ENCODE measurements at places on chromosomes 6 and 20. TPM values are rescaled to one million over a fixed set of nuclear protein-coding genes. Genes with fewer than 3 reads are reported as not detected.

The C6orf132 gene
- not detected for total RNA-seq

The PTPRT gene
- total RNA-seq: not detected

The MTFR2 gene
- total RNA-seq: 3.9 TPM

The ELOVL2 gene
- 2.3 TPM for total RNA-seq

The SPATS1 gene
- total RNA-seq: not detected

The PPP1R16B gene
- total RNA-seq: 0.03 TPM

The GPR6 gene
- total RNA-seq: not detected

The CALHM5 gene
- 1.0 TPM for total RNA-seq

The DYNLT2 gene
- 1.4 TPM for total RNA-seq

DNA sequence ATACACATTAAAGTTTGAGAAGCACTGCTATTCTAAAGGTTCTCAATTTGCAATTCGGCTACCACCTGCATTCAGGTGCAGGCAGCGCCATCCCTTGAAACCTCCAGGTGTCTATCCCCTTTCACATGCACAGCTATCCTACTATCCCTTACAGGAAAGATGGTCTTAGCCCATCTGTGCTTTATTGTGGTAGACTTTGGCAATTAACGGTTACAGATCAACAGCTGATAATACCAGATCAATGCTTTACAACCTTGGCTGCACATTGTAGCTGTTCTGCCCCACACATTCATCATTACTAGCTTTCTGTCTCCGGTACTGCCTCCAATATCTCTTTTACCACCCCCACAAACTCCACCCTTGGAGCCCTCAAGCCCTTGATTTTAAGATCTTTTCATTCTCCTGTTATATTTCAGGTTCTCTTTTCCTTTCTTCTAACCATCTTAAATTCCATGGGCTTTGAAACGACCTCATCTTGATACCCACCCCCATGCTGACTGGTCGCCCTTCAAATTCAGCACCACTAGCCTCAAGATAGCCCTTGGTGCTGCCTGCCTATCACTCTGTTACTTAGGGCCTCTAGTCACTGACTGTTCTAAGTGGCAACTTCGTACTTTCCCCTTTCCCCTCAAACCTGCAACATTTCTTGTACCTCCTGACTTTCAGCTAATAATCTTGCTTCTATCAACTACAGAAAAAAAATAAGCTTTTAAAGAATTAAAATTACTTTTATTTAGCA is 50.8 kb downstream of the SPTLC3 start:
- DNase-seq: no peak

DNA sequence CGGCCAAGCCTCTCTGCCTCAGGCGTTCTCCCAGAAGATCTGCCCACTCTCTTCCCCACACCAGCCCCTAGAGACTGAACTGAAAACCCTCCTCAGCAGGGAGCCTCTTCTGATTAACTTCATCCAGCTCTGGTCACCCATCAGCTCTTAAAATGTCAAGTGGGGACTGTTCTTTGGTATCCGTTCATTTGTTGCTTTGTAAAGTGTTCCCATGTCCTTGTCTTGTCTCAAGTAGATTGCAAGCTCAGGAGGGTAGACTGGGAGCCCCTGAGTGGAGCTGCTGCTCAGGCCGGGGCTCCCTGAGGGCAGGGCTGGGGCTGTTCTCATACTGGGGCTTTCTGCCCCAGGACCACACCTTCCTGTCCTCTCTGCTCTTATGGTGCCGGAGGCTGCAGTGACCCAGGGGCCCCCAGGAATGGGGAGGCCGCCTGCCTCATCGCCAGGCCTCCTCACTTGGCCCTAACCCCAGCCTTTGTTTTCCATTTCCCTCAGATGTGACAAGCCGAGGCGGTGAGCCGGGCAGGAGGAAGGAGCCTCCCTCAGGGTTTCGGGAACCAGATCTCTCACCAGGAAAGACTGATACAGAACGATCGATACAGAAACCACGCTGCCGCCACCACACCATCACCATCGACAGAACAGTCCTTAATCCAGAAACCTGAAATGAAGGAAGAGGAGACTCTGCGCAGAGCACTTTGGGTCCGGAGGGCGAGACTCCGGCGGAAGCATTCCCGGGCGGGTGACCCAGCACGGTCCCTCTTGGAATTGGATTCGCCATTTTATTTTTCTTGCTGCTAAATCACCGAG is 14.2 kb downstream of the VEGFA start:
- no peak for DNase-seq

- no peak for DNase-seq
Measured at GRCh38 chr6:70299456-70299855, 3.4 kb downstream of the COL9A1 start.

GRCh38 chr6:75176076-75176582 is 29.7 kb downstream of the COL12A1 start:
- DNase-seq: no peak

DNA sequence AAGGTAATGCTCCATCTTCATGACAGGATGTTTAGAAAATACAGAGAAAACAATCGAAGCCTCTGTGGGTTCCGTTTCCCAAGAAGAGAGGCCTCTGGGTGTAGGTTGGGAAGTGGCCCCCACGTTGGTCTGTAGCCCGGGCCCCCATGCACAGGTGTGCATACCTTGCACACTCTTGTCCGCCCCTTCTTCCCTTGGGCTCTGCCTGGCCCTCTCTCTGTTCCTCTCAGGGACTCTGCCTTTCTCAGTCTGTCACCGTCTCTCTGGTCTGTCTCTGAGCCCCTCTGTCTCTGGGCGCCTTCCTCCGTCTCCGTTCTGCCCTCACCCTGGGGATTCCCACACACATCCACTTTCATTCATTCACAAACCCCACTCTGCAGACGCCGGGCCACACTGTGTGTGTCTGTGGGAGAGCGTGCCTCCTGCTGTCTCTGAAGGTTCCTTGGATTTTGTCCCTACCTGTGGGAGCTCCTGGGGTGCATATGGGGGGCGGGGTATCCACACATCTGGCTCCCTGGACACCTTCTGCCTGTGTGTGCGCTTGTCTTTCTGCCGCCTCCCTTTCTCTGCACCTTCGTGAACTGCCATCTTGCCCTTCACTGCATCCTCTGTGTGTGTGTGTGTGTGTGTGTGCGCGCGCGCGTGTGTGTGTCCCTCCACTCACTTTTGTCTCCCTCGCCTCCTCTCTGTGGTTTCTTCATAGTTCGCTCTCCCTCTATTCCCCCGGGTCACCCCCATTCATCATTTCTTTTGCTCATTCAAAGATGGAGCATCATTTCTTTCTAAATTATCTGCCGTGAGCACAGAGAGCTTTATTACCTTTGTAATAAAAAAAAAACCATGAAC is 75.3 kb downstream of the SRC start:
- DNase-seq: no peak

- peak; percentile 53 for DNase-seq
Measured at GRCh38 chr6:89895276-89895874, 1.1 kb downstream of the GJA10 start.

GRCh38 chr6:169652896-169653295 is 48.9 kb downstream of the WDR27 start:
- DNase-seq: no peak

DNA sequence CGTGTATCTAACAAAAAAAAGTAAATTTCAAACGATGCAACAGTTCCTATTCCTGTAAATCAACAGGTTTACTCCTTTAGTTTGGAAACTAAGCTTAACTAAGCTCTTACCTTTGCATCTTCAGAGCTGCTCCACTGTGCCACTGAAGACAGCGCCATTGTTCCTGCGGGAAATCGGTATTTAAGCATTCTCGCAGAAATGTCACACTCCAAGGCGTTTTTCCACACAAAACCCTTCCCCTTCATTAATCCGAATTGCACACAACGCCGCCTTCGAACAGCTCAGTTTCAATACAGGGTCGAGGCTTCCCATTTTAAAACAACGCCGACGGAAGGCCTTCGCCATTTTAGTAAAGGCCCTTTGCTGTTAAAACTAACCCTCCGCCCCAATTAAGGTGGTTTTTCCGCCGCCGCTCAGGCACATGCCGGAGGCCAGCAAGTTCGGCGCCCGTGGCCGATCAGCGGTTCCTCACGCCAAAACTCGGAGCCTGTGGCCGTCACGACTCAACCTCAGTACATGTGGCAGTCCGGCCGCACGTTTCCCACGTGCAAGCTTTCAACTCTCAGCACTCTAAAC is 35.4 kb upstream of the SYNCRIP start:
- no peak for DNase-seq

DNA sequence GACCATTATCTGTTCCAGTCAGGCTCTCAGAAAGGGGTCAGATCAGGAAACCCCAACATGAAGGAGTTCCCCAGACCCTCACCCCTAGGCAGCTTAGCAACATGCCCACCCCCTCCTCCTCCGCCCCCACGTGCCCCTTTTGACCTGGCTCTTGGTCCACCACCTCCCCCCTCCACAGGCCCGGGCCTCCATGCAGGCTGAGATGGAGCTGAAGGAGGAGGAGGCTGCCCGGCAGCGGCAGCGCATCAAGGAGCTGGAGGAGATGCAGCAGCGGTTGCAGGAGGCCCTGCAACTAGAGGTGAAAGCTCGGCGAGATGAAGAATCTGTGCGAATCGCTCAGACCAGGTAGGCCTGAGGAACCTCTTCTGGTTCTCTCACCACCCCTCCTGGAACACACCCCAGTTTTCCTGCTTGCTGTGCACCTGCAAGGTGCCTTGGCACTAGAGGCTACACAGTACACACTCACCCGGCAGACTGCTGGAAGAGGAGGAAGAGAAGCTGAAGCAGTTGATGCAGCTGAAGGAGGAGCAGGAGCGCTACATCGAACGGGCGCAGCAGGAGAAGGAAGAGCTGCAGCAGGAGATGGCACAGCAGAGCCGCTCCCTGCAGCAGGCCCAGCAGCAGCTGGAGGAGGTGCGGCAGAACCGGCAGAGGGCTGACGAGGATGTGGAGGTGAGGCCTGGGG is 21.9 kb downstream of the DEF6 start:
- no peak for DNase-seq

- no peak for DNase-seq
Measured at GRCh38 chr6:151381722-151382121, 9.6 kb downstream of the ZBTB2 start.

- no peak for DNase-seq
Measured at GRCh38 chr6:111673532-111673931, 67.9 kb upstream of the TRAF3IP2 start.

- DNase-seq: peak; percentile 42
Measured at GRCh38 chr6:89148016-89148750, 2.3 kb downstream of the PM20D2 start.

DNA sequence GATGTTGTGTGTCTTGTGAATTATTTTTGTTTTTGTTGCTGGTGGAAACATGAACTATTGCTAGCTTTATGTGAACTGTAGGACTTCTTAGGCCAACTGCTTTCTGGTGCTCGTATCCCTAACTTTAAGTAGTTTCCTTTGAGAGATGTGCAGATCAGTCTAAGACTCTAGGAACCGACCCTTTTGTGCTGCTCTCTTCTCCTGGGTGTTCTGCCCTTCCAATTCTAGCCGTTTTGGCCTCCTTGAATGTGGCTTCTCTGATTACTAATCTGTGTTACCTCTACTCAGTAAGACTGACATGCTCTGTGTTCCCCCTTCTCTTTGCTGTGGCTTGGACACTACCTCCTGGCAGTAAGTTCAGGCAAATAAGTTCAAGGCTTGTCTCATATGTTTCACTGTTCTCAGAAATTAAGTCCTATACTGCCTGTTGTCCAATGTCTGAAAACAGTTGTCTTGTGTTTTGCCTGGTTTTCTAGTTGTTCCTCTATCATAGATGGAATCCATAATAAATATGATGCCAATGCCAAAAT is 58.0 kb downstream of the FOXO3 start:
- DNase-seq: no peak

- no peak for DNase-seq
Measured at GRCh38 chr6:34084591-34085290, 61.1 kb downstream of the GRM4 start.

DNA sequence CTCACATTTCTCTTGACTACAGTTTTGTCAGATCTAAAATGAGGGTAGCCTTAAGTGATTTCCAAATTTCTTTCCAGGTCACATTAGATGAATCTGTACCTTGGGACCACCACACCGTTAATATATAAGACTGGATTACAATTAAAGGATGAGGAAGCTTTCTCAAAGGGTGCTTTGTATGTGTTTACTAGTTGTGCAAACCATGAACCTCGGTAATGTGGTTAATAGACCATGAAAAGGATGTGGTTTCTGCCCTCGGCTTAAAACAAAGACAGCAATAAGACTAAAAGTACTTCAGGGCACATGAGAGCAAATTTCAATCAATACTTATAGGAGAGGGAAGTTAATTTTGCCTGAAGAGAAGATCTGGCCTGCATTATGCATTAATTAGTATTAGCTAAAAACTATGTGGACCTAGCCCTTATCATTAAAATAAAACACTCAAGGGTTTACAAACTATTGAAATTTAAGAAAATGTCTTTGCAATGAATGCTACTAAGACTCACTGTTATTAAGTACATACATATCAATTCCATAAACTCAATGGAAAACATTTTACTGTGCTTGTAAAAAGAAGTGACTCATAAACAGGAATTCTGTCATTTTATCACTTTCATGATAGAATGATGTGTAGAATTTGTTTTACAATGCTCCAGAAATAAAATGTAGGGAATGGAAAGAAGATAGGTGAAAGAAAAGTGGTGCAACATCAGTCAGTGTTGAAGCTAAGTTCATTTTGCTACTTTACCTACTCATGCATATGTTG is 936 bp upstream of the TMX4 start:
- DNase-seq: peak; percentile 32

DNA sequence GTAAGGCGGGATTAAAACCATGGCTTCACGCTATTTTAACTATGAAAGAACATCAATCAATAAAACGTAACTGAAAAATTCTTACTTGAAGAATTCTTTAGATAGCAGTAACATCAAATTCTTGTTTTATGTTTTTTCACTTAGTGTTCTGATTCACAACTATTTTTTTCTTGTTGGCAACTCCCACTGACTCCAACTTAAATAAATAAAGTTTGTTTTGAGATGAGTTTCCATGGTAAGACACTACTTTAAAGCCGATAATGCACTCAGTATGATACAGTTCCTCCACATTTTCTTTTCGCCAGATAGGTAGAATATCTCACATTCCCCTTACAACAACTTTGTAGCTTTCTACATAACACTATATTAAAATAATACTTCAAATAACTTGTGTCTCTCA is 33.1 kb upstream of the CNKSR3 start:
- no peak for DNase-seq

DNA sequence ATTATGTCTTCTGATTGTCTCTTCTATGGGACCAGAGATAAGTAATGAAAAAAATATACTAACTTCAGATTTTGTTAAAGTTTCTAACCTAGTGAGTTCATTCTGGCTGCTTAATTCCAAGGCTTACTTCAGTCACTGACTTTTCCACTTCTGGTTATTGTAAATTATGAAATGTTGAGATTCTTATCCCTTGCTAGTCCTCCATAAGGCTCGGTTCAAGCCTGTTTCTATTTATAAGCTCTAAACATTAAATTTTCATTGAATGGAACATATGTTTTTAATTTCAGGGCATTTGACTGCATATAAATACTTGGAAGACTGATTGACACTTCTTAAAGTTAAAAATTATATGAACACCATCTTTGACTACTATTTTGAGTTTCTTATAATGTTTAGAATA is 23.6 kb upstream of the NKAIN2 start:
- DNase-seq: no peak

GRCh38 chr6:63690221-63690620 is 54.6 kb downstream of the PHF3 start:
- no peak for DNase-seq

Measured in HT1080 (cell line).